ENCODE measurements at places on chromosomes 16 and 17. TPM values are rescaled to one million over a fixed set of nuclear protein-coding genes. Genes with fewer than 3 reads are reported as not detected.

The ATP6V0C gene
- polyA plus RNA-seq, result 73.9 TPM

The ACAP1 gene
- polyA plus RNA-seq, result 206 TPM

The GDE1 gene
- polyA plus RNA-seq, result 43.6 TPM

The PDILT gene
- not detected for polyA plus RNA-seq

The HOXB1 gene
- not detected for polyA plus RNA-seq

The KRT36 gene
- not detected for polyA plus RNA-seq

The HBQ1 gene
- not detected for polyA plus RNA-seq

The AIPL1 gene
- polyA plus RNA-seq, result not detected

The TSPAN10 gene
- not detected for polyA plus RNA-seq

The ZACN gene
- 0.24 TPM for polyA plus RNA-seq

The MYCBPAP gene
- 1.0 TPM for polyA plus RNA-seq

The PYDC1 gene
- not detected for polyA plus RNA-seq

The TMEM100 gene
- not detected for polyA plus RNA-seq

The TBC1D3L gene
- polyA plus RNA-seq, result 0.13 TPM

The ARSG gene
- 13.2 TPM for polyA plus RNA-seq

The ABCA9 gene
- polyA plus RNA-seq, result not detected

The SGCA gene
- polyA plus RNA-seq, result not detected

The CEP112 gene
- 0.15 TPM for polyA plus RNA-seq

The GFOD2 gene
- 11.9 TPM for polyA plus RNA-seq

The EVPL gene
- polyA plus RNA-seq, result not detected

The TRPV3 gene
- 0.06 TPM for polyA plus RNA-seq

The ABCC11 gene
- polyA plus RNA-seq, result not detected

The SMURF2 gene
- polyA plus RNA-seq, result 4.9 TPM

The KRTAP9-4 gene
- not detected for polyA plus RNA-seq

The ZNF423 gene
- not detected for polyA plus RNA-seq

The KRT25 gene
- not detected for polyA plus RNA-seq

The CMTM2 gene
- polyA plus RNA-seq, result not detected

The SHCBP1 gene
- 0.91 TPM for polyA plus RNA-seq

The CRYM gene
- polyA plus RNA-seq, result not detected

The SOCS3 gene
- 26.4 TPM for polyA plus RNA-seq

The KIF19 gene
- 1.4 TPM for polyA plus RNA-seq

The KIF2B gene
- polyA plus RNA-seq, result not detected

The GINS2 gene
- 4.7 TPM for polyA plus RNA-seq

The C1QTNF8 gene
- polyA plus RNA-seq, result not detected

The CLDN6 gene
- not detected for polyA plus RNA-seq

The CBLN1 gene
- polyA plus RNA-seq, result not detected

The RRN3 gene
- polyA plus RNA-seq, result 21.6 TPM

The BAHCC1 gene
- polyA plus RNA-seq, result not detected

The HS3ST2 gene
- polyA plus RNA-seq, result not detected

The KRT39 gene
- polyA plus RNA-seq, result not detected

The OR3A3 gene
- not detected for polyA plus RNA-seq

The MYH2 gene
- not detected for polyA plus RNA-seq

The GP1BA gene
- not detected for polyA plus RNA-seq

The KRTAP4-1 gene
- polyA plus RNA-seq, result not detected

The CCL17 gene
- polyA plus RNA-seq, result not detected

The FBXW10B gene
- polyA plus RNA-seq, result not detected

The SPNS1 gene
- 22.3 TPM for polyA plus RNA-seq

The TOM1L2 gene
- polyA plus RNA-seq, result 6.7 TPM

The MMP25 gene
- not detected for polyA plus RNA-seq

The PLXDC1 gene
- polyA plus RNA-seq, result 1.8 TPM

The HOXB7 gene
- 0.77 TPM for polyA plus RNA-seq

Data from CD4-positive, CD25-positive, alpha-beta regulatory T cell (primary cell).